Right atrium auricular region (tissue), 2 donors: ENCODE measurements at places on chromosomes 12 and 14.
A peak's percentile ranks its signal among the peaks of the same experiment; 100 is the strongest.

DNA sequence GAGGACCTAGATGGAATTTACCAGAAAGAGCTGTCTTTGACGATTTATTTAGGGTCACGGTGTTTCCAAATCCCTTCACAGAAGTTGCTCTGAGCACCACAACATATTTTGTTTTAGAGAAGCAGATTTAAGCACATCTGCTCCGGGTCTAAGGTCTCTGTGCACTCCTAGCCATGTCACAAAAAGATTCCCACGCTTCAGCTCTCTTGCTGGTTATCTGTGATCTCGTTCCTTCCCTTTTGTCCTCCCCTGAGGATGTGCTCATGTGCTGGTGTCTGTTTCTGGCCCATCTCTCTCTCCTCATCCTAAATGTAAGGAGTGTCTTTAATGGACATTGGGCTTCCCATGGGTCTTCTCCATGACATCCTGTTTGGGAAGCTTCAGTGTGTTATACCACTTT lies 53.7 kb upstream of the GNPNAT1 start:
- DNase-seq = no peak

DNA sequence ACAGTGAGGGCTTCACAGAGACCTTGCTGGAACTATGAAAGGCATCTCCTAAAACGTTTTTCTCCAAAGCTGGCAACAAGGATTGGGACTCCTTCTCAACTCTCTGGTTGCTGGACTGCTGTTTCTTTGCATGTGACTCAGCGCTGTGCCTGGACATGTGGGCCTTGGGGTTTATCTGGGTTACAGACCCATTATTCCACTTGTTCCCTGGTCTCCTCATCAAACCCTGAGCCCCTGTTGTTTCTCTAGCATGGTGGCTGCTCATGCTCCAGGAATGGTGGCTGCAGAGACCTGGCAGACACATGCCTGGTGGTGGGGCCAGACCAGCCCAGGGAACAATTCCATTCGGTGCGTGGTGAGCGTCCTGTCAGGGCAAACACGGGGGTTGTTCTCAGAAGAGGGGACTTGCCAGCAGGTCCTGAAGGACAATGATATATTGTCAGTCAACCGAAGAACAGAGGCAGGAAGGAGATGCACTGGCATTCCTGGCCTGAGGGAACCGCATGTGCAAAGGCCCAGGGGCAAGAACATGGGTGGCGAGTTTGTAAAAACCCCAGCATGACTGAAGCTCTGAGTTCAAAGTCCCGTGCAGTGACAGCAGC lies 320.1 kb upstream of the RTL1 start:
- peak; percentile 44 for DNase-seq

DNA sequence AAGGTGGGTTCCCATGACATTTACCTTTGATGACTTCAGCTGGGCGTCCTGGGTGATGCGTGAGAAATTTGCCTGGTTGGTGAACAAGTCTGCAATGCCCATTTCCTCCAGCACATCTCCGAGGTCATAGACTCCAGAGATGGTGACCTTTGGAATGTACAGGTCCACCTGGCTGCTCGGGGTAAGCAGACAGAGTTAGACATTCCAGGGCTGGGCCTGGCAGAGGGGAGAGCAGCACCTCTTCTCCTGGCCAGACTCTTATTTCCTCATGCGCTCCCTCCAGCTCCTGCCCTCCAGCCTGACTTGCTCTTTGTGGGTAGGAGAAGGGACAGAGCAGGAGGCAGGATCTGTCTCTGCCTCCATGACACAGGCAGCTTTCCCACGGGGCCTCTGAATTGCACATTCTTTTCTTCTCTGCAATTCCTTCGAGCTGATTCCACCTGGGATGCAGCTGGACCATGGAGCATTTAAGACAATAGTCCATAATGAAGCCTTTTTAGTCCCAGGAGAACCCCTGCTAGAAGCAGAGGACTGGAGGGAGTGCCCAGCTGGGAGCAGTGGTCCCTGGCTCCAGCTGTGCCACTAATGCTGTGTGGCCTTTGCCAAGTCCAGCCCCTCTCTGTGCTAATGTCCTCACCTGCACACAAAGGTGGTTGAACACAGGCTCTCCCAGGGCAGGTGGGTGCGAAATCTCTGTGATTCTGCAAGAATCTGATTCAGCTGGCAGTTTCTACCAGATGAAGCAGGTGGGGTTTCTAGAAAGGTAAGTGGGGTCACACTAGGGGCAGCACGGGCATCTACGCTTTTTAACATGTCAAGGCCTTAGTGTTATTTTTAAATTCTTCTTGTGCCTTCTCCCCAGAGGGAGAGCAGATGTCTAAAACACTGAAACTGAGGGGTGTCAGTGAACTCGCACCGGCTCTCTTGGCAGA lies 13.2 kb upstream of the SERPINA10 start:
- DNase-seq = peak; percentile 38

DNA sequence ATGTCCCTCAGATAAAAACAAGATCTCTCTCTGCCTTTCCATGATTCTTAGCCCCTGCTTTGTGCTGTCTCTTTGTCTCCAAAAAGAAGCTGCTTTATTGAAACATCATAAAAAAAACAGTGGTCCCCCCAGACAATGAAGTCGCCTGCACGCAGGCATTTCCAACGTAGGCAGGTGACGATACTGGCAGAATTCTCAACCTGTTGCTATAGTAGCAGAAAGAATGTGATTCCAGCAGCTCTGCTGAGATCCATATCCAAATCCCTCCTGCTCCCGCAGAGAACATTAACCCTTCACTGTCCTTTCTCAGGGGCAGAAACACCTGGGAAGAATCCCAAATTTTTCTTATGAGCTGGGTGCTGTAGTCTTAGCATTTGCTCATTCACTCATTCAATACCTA lies 84.8 kb downstream of the STON2 start:
- no peak for DNase-seq

GRCh38 chr12:91094957-91095356 lies 16.3 kb downstream of the LUM start:
- DNase-seq = no peak

DNA sequence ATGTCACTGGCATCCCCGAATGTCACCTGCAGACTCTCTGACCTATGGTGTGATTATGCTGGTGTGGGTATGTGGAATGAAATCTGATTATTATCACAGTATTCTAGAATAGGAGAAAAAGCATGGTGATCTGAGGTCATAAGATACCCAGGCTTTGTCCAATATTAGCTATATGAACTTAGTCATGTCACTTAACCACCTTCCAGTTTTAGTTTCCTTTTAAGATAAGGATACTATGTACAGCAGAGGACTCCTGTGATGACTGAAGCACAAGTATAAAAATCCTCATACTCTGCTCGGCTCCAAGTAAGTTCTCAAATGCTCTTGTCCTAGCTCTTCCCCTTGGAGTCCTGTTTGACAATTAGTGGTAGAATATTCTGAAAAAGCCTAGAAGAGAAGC lies 2.8 kb downstream of the GNS start:
- DNase-seq = no peak

DNA sequence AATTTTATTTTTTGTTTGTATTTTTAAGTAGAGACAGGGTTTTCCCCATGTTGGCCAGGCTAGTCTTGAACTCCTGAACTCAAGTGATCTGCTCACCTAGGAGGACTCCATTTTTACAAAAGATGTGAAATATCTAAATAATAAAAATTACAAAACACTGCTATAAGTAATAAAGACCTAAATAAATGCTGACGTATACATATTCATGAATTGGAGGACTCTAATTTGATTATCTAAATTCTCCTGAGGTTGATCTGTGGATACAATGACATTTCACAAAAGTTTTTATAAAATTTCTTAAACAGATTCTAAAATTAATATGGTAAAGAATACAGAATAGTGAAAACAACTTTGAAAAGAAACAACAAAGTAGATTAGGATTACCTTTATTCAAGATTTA lies 1224.0 kb downstream of the SLC16A7 start:
- no peak for DNase-seq

- no peak for DNase-seq
Observed at GRCh38 chr12:92134638-92135274, 10.9 kb downstream of the BTG1 start.

DNA sequence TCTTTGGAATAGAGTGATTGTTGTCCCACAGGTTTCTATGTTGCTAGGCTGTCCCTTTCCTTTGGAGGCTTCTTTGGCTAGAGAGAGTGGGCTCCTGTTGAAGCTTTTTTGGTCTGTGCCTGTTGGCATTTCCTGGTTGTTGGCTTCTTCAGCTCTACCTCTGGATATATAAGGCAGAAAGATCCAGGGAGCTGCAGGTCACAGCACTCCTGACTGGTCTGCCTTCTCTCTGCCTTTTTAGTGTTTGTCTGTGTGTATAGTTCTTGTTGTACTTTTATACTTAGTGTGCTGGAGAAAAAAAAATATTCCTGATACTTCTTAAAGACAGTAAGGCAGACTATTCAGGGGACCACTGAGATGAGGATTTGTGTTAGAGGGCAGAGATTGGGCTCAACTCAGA lies 202.7 kb downstream of the FBXL14 start:
- no peak for DNase-seq

GRCh38 chr12:122975790-122976647 lies 975 bp downstream of the OGFOD2 start:
- no peak for DNase-seq

DNA sequence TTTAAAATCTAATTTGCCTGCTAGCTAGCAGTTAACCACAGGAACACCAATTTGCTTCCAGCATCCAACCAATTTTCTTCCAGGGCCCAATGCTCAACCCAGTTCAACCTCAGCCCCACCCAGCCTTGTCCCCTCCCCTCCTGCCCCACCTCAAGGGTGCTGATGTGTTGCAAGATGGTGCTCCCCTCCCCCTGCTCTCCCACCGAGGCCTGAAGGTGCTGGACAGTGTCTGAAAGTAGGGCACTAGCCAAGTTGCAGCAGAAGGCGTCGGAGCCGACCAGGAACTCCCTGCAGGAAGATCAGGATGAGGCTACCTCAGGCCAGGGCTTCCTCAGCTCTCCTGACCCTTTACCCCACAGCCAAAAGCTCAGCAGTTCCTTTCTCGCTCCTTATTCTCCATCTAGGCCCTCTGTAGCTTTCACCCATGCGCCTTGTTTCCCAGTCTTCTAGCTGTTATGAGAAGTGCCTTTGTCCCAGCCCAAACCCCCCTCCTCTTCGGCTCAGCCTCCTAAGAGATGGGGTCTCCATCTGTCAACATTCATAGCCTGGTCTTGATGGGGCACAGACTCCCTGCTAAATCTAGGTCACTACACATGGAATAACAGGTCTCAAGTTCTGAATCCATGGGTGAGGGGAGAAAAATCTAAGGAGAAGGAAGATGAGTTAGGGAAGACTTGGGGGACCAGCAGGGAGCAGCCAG lies 3.6 kb downstream of the STAT6 start:
- DNase-seq = no peak

- DNase-seq = no peak
Observed at GRCh38 chr12:95380997-95381786, 92.8 kb upstream of the METAP2 start.

DNA sequence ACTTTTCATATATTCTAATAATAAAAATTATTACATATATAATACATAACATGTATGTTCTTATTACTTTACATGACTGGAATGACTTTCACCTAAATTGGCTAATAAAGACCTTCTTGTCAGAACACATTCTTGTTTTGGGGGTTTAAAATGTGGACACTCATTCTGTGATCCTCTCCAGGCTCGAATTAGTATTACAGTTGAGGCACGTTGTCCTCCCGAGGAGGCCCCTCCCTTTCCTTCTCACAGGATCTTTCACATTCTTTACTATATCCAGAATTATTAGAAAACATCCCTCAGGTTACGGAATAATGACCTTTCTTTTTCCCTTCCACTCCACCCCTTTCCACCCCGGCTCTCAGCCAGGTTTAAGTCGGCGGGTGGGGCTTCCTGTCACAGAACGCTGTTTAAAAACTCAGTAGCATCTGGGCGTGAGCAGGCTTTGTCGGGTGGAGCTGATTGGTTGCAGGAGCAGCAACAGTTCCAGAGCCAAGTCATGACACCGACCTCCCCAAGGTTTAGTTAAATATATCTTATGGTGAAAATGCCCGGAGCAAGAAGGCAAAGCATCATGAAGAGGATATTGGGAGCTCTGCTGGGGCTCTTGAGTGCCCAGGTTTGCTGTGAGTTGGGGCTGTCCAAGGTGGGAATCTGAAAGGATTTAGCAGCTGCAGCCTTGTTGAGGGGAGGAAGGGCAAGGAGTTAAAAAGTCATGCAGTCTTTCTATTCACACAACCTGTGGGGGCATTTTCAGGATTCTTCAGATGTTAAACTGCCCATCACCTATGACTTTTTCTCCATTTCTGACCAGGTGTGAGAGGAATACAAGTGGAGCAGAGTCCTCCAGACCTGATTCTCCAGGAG lies 396.7 kb upstream of the OR4E1 start:
- no peak for DNase-seq

- DNase-seq = no peak
Observed at GRCh38 chr12:96719660-96720362, 187.2 kb upstream of the NEDD1 start.

- DNase-seq = no peak
Observed at GRCh38 chr12:57380300-57380699, 50.5 kb downstream of the R3HDM2 start.

DNA sequence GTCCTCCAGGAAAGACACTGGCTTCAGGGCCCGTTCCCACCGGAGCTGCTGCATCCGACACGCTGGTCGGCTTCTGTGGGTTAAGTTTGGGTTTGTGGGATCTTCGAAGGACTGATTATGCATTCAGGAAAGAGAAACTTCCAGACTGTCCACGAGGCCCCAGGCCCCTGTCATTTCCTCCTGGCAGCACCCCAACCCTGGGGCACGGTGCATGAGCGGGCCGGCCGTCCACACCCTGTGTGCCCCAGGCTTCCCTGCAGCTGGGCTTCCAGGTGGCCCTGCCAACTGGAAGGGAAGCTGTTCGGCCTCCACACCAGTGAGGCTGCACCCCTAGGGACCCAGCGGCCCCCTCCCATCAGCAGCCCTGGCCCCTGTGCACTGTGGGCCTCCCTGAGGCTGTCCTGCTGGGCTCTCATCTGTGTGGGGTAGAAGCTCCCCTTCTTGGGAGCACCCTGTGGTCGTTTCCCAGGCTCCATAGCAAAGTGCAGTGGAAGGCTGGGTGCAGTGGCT lies 9.3 kb upstream of the FBRSL1 start:
- DNase-seq = no peak

DNA sequence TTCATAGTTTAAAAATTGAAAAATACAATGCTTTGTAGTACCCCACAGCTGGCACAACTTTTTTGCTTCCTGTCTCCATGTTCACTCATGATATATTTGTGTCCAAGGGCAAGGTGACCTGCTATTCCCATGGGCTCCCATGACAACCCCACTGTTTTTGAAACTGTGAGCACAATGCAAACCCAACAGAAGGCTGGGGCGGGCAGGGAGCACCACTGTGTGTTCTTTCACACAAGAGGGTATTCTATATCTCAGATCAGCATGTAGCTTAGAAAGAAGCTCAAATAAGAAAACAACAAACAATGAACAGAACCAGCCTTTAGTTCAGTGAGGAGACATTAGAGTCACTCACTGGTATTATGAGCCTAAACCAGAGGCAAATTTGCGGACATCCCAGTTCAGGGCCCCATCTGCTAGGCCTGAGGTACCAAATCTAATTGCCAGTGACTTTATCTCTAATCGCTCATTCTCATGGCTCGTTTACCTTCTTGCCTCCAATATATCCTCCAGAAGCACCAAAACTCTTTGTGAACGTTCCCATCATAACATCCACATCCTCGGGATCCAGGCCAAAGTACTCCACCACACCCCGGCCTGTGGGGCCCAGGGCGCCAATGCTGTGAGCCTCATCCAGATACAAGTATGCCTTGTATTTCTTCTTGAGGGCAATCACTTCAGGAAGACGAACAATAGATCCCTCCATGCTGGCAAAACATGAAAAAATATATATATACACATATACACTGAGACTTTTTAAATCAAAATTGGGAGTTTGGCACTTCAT lies 56.4 kb upstream of the ISM2 start:
- DNase-seq = no peak

GRCh38 chr12:6788972-6789924 lies at the start of gene CD4:
Gene CD4 (plus strand): TSS chr12:6789528. CDS start chr12:6800139, 10,611 bp downstream.
- peak; percentile 73 for DNase-seq
